Nephron progenitor cell (in vitro differentiated cells): ENCODE measurements at places on chromosomes 1 and 21.

GRCh38 chr1:6531996-6532395 lies 22.3 kb downstream of the NOL9 start:
- no peak for DNase-seq

DNA sequence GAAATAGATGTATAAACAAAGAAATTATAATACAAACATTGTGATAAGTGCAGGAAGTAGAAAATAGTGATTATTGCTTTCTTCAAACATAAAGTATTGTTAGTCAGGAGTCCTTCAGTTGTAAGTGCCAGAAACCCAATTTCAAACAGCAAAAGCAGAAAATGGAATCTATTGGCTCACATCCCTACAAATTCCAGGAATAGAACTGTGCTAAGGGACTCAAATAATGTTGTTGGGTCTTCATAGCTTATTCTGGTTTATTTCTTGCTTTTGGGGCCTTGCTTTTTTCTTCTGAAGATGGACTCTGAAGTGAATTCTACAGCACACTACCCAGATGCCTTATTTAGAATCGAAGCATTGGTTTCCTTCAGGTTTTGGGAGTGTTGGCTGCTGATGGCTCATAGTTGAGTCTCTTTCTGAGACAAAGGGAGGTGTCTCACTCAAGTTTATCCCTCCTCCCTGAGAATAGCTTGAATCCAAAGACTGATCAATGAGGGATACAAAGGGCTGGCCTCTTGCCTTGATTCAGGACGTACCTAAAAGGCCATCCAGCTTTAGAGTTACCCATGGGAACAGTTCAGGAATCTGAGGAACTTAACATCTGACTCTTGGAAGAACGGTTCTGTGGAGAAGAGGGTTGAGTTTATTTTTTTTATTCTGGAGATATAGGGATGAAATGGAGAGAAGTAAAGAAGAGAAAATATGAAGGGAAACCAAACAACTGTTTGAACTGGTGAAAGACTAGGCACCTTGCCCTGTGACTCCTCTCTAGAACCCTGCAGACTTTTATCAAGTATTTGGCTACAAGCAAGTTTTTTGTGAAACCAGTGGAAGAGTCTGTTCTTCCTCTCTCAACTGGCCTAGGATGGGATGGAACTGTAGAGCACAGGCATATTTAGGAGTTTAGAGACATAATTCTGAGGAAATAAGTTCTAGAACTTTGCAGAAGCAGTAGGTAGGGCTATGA lies 39.0 kb upstream of the ATG4C start:
- DNase-seq, result no peak

- no peak for DNase-seq
Observed at GRCh38 chr1:5271264-5271663, 616.9 kb downstream of the AJAP1 start.

- no peak for DNase-seq
Observed at GRCh38 chr1:47742890-47743760, 254.1 kb downstream of the TRABD2B start.

DNA sequence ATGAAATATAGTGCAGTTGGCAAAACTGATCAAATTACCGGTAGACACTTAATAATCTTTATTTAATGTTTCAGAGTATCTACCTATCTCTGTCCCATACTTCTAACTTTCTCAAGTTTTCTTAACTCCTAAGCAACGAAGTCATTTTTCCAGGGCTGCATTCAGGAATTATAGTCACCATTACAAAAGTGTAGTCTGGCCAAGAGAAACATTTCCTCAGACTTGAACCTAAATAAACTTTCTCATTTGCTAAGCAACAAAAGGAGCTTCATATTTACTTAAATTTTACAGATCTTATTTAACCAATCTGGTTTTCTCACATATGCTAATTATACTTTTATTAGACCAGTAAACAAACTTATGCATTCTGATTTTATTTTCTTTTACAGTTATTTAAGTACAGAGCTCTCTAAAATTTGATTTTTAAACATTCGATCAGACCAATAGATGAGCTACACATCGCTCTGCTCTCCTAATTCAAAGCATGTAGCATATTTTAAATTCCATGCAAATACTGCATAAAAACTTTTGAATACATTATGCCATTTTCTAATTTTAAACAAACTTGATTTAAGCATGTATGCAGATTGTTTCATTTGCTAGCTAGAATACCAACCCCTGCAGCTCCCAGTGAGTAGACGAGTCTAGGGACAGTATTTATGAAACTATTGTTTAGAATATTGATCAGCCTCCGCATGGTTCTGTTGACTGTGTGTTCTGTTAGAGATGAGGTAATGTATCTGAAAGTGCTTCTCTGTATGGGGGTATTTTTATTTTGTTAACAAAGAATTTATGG lies 201.4 kb downstream of the CHRM3 start:
- DNase-seq, result no peak

DNA sequence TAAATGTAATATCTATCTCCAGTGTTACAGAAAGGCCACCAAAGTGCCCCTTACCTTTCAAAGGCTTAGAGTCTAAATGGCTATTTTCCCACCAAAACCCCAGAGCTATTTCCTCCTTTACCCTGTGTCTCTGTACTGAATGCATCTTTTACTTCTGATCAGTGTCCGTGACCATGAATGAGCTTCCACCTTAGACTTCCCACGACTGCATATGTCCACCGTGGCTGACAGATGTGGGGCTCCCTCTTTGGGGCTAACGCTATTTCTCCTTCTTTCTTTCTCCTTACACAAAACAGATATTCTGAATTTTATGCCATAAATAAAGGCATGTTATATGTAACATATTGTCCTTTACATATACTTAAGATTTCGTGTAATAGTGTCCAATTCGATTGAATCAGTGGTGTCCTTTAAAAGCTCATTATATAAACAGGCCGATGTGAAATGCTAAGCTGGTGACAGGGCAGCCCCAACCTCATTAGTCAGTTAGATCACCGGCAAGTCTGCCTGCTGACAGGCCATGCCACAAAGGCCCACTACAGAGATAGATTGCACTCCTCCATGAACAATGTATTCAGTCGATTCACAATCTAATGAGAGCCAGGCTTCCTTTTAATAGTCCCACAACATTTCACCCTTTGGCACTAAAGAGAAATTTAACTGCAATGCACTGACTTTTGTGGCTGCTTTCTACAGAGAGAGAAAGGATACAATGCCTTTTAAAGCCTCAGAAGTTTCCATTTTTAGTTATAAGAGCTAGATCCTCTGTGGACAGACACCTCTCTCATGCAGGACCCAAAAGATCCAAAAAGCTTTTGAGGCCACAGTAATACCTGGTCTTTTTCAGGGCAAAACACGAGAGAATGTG lies 297.9 kb downstream of the PCP4 start:
- DNase-seq, result no peak

- peak; percentile 27 for DNase-seq
Observed at GRCh38 chr1:86503406-86504136, 34.8 kb downstream of the CLCA1 start.

GRCh38 chr21:19468991-19469715 lies 1065.6 kb upstream of the TMPRSS15 start:
- no peak for DNase-seq

DNA sequence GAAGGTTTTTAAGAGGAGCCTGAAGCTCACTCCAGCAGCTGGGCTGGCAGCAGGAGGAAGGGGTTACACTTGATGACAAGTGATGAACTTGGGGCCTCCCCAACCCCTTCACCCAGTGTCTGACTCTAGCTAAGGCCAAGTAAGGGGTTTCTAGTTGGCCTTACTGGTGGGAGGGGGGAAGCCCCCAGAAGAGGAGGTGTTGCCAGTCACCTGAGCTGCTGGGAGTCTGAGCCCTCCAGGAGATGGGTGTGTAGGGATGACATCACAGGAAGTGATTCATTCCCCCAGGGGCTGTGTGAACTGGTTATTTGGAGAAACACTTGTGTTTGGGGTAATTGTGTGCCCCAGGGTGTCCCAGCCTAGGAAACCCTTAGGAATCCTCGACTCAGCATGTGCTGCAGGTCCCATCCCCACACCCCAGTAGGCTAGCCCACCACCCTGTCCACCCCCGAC lies 3.1 kb downstream of the PADI1 start:
- DNase-seq, result no peak
